ENCODE measurements at places on chromosomes 5 and 9.

GRCh38 chr5:53099546-53099945, 10.0 kb downstream of the MOCS2 start:
- no peak for DNase-seq

DNA sequence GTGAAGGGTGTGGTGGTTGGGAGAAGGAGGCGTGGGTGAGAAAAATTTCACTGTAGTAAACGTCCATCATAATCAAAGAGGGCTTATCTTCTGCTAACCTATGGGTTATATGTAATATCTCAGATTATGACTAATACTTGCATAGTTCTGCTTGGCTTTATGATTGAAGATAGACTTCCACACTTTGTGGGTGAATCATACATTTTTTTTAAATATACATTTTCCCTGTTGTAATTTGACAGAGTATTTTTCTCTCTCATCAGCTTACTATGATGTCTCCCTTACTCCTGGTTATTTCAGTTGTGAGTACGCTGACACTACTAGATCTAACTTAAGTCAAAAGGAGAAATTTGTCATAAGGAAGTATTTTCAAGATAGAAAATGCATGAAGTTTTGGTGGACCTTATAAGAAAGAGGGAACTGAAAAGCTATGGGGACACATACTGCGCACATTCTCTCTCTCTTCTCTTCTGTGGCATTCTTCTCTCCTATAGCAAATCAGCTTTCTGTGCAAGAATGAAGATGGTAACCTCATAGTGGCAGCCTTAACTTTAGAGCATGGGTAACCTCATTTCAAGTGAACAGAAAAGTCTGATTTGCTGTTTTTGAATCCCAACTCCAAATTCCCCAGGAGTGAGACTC, 4.9 kb upstream of the JAK2 start:
- no peak for DNase-seq

GRCh38 chr9:119418721-119419120, 49.5 kb upstream of the BRINP1 start:
- no peak for DNase-seq

DNA sequence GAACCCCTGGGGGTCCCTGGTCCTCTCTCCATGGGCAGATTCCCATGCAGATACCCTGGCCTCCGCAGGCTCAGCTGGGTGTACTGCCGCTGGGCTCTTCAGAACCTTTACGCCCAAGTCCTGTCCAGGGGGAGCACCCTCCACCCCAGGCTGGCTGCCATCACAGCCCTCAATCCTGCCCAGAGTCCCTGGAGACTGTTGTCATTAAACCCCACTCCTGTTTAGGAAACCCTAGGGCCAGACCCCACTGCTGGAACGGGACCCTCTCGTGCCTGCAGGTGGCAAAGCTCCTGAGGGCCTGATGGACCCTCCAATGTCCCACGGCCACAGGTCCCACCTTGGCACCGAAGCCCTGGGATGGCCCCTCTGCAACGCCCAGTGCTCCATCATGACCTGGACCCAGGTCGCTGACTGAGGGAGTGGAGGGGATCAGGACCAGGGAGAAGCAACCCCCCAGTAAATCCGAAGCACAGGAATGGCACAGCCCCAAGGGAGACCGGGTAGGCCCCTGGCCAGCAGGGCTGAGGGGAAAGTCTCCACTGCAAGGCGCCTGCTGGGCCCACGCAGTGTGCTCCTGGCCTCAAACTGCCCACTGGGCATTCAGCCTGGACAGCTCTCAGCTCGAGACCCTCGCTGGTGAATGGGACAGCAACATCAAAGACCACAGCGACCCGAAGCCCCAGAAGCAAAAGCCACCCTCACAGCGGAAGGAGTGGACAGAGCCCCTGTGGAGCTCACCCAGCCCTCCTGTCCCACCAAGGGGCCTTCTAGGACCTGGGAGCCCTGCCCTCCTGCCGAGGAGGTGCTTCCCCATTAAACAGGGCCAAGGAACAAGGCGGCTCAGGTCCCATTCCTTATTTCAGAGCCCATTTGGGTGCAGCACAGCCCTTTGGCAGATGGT, 8.3 kb downstream of the ZDHHC11B start:
- DNase-seq = no peak

- DNase-seq = no peak
These were observed 304.5 kb downstream of the CWC27 start for GRCh38 chr5:65073250-65073661.

GRCh38 chr5:133114933-133115310, 63.1 kb downstream of the HSPA4 start:
- no peak for DNase-seq

DNA sequence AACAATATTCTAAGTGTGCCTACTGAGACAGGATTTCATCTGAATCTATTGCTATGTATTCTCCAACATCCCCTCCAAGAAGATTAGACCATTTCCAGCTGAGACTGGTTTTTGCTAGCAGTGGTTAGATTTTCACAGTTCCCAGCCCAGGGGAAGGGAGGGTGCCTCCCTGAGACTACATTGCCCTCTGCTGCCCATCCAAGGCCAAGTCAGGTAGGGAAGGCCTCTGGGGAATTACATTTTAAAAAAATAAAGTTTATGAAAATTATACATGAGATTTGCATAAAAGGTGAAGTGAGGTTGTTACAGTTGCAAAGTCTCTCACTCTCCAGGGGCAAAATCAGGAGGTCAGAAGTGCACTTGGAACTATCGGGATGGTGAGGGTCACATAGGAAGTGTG, 28.0 kb upstream of the SYK start:
- DNase-seq = no peak

DNA sequence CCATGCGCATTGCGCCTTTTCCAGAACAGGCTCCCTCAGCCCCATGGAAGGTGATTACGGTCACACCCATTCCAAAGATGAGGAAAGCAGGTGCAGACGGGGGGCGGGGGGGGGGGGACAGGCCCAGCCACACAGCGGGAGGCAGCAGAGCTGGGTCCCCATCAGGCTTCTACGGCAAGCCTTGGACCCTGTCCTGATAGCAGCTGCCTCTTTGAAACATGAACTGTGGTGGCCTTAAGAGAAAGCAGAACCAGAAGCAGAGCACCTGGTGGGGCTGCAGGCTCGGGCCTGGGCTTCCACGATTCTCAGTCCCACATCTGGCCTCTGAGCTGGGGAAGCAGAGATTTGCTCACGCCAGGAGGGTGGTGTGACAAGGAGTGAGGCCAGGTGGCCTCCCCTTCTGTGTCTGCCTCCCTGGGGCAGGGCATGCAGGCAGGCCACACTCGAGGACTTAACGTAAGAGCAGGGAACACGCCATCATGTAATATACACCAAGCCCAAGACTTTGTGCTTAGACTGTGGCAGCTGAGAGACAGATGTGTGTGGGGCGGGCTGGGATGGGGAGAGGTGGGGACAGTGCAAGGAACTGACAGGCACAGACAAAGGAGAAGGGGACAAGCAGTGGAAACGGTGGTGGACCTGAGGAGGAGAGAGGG, 14.2 kb upstream of the PHYKPL start:
- DNase-seq = no peak

DNA sequence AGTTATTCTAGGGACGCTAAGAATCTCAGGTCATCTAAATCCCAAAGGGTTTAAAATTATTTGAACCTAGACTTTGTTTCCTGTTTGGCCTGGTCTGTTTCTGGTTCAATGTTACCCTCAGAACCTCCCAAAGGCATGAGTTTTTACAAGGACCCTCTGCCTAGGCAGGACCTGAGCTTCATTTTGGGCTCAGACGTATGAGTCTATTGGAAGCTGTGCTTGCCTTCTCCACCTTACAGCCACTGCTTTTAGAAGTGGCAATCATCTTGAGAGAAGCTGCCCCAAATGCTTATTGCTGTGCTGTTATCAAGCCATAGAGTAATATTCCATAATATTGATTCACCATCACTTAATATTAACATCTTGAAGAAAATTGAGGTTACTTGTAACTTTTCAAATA, 510.4 kb downstream of the TLE4 start:
- DNase-seq = no peak

- DNase-seq = no peak
These were observed 122.8 kb downstream of the CAMK4 start for GRCh38 chr5:111347021-111347420.

DNA sequence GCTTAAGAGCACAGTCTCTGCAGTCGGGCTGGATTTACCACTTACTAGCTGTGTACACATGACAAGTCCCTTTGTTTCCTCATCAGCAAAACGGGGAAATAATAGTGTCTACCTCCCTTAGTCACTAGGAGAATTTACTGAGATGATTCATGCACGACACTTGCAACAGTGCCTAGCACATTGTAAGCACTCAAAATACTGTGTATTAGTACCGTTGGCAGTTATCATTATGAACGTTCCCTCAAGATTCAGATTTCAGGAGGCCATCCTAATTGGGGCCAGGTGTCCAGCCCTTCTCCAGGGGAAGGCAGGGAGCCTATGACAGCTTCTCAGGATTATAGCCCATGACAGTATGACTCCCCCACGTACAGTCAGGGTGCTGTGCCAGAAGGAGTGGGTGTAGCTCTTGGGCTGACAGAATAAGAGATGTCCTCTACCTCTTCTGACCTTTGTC, 164.3 kb downstream of the DOCK2 start:
- DNase-seq = no peak

DNA sequence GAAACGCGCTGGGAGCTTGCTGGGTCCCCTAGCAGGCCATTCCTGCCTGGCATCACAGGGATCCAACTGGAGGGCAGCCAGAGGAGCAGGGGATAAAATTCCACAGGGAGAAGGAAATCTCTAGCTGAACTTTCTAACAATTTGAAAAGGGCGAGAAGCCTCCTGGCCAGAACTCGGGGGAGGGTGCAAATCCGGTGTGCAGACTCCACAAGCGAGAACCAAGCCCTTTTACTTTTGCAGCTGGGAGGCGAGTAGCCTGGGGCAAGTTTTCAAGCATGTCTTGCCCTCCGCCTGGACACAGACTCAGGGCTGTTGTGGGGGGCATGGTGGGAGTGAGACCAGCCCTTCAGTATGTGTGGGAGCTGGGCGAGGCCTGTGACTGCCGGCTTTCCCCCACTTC, 14.3 kb upstream of the POU5F2 start:
- DNase-seq = no peak

DNA sequence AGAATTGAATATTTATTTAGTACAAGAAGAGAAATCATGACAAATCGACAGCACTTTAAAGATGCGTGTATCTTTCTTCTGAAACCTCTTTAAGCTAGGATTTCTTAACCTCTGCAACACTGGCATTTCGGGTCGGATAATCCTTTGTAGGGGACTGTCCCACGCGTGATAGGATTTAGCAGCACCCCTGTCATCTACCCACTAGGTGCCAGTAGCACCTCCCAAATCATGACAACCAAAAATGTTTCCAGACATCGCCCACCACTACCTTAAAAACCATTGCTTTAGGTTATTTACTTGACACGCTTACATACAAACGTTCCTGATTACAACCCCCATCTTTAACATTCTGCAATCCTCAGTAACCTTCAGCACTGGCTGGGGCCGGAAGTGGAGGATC, 223.1 kb downstream of the TRIM32 start:
- DNase-seq = no peak

- no peak for DNase-seq
These were observed at the start of gene GPR151 for GRCh38 chr5:146516151-146516475. Gene GPR151, minus strand, starts transcription at chr5:146516190. Its CDS starts 77 bp downstream, at chr5:146516113.

All from NT2/D1 (cell line).